ENCODE measurements at places on chromosomes 7 and 10.

DNA sequence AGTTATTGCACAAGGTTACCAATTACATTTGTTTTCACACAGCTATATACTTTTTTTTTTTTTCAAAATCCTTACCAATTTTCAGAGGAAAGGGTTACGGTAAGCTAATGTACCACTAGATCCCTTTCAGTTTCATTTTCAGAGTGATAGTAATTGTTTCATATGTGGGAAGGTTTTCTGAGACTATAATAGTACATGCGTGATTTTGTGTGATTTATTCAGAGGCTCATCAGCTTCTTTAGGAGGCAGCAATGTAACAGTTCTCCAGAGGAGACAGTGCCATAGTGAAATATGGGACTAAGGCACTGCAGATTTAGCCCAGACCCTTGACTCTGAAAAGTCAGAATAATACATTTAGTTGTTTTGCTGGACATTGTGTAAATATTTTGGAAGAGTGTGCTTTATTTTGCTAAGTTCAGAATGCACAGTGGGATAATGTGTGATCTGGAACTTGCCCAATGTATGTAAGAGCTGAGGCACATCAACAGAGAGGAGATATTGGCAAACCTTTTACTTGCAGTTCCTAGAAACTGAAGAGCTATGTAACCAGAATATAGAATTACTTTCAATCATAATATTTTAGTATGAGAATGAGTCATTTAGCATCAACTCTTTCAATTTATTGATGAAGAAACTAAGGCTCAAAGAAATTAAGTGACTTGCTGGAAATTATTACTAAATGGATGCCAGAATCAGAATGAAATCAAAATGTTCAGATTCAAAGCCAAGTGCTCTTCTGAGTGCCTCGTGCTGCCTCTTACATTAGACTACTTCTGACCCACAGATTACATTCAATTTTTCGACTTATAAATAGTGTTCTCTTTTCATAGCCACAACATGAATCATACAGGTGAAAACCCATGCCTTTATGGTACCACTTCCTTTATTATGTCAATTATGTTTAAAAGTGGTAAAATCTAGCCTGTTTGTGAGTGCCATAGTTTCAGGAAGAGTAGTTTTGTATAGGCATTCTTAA is 207.7 kb upstream of the TEX47 start:
- no peak for ATAC-seq

DNA sequence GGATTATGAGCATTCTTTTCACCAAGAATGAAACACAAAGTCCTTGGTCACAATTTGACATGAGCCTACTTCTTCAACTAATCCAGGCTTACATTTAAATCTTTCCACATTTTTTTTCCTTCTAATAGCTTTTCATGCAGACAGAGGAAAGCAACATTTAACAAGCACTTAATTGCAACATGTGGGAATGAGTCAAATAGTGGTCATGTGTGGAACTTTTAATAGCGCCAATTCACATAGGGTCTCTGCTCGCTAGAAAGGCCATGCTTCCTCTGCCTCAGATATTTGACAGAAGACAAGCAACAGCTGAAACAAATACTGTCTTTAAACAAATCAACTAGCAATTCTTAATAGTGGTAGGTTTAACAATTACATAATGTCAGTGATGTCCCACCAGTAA is 285.9 kb upstream of the ETV1 start:
- no peak for ATAC-seq

- peak; percentile 82 for ATAC-seq
Observed at GRCh38 chr10:92242910-92243671, 47.8 kb downstream of the CPEB3 start.

DNA sequence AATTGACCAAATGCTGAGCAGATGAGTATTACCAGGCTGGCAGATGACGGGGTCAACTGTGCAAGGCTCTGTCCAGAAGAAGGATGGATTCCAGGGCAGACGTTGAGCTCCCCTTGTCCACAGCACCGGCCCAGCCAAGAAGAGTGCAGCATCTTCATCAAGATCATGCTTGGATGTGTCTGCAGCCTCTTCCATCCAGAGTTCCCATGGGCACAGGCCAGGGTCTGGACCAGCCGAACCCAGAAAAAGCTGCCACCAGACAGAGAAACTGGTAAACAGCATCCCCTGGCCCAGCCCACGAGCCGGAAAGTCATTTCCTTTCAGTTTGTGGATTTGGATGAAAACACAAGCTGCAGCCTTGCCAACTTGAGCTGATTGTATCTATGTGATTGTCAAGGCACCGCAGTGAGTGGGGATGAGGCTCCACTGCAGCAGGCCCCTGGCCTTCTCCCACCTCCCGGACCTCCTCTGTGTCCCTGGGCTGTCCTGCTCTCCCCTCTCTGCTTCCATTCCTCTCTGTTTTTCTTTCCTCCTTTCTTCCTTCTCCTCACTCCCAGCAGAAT is 321.8 kb downstream of the TCERG1L start:
- no peak for ATAC-seq

DNA sequence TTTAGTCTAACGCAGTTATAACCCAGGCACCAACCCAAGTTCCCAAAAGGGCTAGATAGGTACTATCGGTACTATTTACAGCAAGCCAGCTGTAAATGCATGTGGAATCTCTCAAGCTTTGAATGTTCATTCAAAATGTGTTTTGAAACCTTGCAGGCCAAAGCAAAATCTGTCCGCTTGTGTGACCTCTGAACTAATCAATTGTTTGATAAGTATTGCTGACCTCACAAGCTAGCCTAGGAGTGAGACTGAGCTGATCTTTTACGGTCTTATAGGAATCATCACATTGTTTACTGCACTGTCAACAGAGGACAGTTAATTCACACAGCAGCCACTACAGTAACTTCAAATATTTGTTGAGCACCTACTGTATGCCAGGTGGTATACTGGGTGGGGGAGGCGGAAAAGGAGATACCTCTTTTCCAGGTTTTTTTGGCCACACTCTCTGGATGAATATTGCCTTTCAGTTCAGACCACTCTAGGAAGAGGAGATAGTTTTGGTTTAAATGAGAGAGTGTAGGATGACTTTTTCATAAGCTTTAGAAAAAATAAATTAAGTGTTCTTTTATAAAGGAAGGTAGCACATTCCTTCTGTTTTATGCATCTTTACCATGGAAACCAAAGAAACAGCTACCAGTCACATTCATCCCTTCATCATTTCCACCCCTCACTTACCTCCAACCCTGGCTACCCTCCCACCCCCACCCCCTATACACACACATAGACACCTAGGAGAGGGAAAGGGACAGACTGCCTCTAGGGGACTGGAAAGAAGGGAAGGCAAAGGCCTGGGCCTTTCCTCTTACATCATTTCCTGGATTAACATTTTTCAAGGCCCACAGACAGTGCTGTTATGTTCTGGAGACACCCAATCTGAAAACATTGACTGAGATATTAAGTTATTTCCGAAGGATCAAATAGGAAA is 2.4 kb downstream of the PAPSS2 start:
- no peak for ATAC-seq

DNA sequence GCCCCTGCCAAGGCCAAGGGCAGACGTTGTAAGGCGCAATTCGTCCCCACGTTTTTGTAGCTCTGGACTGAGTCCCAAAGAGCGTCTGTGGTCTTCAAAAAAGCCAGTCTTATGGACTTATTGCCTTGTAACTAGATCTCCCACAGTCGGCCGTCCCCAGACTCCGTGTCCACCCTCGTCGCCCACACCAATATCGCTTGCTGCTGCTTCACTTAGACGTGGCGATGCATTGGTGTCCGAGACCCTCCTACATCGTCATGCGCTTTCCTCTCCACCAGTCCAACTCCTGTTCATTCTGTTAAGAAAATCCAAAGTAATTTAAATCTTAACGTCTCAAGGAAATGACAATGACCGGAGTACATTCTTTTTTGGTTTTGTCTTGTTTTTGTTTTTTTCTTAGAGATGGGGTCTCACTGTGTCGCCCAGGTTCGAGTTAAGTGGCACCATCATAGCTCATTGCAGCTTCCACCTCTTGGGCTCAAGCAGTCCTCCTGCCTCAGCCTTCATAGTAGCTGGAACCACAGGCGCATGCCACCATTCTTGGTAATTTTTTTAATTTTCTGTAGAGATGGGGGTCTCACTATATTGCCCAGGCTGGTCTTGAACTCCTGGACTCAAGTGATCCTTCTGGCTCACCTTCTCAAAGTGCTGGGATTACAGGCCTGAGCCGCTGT is 851 bp downstream of the KIFBP start:
- no peak for ATAC-seq

DNA sequence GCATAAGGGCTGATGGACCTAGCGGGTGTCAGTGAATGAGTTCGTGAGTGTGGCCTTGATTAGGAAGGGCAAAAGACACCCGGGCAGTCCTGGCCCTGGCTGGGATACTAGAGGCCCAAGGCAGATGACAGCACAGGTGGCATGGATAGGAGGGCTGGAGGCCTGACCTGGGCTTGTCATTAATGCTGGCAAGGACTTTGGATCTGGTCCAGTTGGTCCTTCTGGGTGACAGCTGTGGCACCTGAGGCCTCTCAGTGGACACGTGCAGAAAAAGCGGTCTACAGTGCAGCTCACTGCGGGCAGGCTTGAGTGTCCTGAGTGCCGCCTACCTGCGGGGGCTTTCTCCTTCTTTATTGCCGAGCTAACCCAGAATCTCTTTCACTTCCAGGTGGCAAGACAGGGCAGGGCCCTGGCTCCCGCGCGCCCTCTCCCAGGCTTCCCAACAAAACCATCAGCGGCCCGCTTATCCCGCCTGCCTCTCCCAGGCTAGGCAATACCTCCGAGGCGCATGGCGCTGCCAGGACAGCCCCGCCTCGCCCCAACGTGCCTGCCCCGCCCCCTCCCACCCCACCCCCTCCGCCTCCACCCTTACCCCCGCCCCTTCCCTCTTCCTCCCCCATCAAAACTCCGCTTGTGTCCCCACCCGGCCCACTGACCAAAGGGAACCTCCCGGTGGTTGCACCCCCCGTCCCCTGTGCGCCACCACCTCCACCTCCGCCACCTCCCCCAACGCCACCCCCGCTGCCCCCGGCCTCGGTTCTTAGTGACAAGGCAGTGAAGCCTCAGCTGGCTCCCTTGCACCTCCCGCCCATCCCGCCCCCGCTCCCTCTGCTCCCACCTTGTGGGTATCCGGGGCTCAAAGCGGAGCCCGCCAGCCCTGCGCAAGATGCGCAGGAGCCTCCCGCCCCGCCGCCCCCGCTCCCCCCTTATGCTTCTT is 77.4 kb downstream of the WIPF3 start:
- ATAC-seq = no peak

DNA sequence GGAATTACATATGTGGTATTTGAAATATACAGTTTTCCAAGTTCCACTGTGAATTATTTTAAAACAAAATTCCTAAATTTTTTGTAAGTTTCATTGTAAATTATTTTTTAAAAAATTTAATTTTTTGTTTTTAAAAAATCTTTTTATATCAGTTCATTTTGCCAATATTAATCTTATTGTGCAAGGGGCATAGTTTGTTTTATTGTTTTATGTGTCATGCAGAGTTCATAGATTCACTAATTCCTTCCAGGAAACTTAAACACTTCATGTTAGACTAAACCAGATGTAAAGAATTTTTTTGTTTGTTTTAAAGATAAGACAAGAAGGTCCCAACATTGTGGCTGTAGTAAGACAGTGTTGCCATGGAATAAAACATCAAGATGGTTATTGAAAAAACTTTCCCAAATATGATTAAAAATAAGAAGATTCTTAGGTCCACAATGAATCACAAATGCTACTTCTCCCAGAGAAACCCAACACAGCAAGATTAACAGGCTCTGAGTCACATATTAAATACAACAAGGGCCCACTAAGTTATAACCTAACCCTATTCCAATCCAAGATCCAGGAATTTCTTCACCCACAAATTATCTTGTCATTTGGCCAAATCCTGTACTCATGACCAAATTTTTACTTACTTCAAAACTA is 464.7 kb upstream of the IGFBP3 start:
- peak; percentile 87 for ATAC-seq

DNA sequence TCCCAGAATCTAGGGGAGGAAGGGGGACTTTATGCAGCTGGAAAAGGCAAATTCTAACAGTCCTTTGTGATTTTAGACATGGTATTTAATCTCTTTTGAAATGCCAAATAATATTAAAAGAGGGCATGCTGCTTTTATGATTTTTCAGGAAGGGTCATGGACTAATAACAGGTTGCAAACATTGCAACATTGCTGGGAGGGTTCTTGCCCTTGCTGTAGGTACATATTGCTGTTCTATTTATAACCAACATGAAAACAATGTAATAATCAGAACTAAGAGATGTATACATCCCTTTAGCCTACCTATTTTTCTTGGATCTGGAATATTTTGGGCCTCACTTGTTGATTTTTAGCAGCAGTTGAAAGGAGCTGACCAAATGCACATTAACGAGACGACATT is 411.6 kb downstream of the KCNMA1 start:
- ATAC-seq = no peak

DNA sequence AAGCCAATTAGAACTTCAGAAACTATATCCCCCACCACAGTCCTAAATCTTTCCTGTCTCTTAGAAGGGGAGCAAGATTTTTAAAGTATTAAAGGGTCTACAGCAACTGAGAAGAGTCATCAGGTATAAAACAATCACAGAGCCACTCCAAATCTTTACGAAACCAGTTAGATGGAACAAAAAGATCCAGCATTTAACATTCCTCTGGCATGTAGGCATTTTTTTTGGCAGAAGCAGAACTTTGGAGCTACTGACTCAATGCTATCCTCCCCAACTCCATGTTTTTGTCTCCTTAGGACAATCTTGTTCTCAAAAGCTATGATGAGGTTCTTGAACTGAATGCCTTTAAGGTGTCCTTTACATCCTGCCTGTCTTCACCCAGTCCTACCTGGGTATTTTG is 333.3 kb downstream of the PRPF18 start:
- no peak for ATAC-seq

- ATAC-seq = peak; percentile 40
Observed at GRCh38 chr10:99537086-99537988, 4.6 kb downstream of the NKX2-3 start.

GRCh38 chr10:36171953-36172940 is 530.2 kb upstream of the FZD8 start:
- peak; percentile 85 for ATAC-seq

GRCh38 chr7:37040330-37040729 is 316.0 kb upstream of the AOAH start:
- ATAC-seq = no peak

DNA sequence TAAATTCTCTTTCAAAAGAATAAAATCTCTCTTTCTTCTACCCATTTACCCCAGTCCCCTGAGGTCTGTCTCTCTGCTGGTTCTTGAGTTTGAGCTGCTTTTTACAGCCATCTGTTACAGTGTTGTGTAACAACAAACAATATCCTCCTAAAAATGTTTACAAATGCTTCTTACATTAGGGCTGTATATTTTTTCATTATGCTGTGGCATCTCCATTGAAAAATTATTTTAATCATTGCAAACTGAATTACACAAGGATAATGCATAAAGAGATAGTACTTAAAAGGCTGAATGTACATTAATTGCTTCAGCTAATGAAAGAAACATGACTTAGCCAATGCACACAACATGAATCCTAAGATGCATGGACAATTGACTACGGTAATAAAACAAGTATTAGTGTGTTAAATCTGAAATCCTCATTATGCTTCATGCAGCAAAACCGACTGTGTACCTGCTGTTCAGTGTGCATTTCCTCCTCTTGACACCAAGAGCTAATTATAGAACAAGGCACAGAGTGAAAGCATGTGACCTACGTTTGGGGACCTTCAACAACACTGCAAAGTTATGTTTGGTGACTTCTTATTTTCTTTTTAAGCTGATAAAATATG is 181.7 kb upstream of the RHOBTB1 start:
- ATAC-seq = no peak

Data from SK-N-SH treated with all-trans-retinoic acid at 6 μM for 48 hours (cell line).